ENCODE measurements at places on chromosomes 1 and 21. TPM values are rescaled to one million over a fixed set of nuclear protein-coding genes. Genes with fewer than 3 reads are reported as not detected.

DNA sequence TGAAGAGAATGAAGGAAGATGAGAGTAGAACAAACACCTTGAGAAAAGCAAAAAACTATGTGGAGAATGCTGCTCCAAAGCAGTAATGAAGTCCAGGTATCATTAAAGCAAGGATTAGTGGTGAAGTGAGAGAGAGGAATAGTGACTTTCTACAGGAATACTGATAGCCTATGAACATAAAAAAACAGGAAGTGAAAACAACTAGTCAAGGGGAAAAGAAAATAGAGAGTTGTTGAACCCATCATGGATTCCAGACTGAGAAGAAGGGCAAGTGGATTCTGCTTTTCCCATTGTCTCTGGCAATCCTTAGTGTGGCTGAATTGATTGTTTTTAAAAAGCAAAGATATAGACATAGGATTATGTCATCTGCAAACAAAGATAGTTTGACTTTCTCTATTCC lies 119.9 kb upstream of the LHX8 start:
- DNase-seq: no peak

DNA sequence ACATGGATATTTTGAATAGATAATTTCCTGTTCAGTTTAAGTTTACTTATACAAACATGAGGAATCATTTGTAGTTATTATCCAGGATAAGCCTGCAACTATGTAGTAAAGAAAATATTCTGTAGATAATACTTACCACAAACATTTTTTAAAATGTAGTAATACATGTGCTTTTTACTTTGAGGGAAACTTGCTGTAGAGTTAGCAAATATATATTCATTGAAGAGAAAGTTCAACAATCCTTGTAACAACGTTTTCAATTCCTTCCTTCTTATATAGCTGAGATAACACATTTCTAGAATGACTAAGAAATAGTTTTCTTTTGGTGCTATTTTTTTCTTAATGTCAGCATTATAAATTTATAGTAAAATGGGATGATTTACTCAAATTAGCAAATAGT lies 664.6 kb upstream of the ADAMTS5 start:
- DNase-seq: no peak

- DNase-seq: no peak
Observed at GRCh38 chr1:94246692-94247137, 9.3 kb upstream of the ARHGAP29 start.

GRCh38 chr1:202462342-202463076 lies 114.0 kb downstream of the PPP1R12B start:
- DNase-seq: no peak

DNA sequence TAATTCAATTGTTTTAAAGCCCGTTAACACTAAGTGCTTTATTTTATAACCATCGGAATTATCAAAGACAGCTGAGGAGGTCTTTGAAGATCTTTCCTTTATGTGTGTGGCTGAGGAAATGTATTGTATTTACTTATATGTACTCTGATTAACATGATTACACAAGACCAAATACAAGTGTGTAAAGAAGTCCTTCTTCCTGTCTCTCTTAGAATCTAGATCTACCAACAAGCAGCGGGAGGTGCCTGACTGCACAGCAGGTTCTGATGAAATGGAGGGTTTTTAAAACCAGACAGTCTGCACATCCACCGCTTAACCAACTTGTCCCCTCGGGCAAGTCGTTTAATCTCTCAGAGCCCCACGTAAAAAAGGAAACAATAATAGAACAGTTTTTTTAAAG lies 240.5 kb upstream of the MAP1LC3C start:
- DNase-seq: no peak

- peak; percentile 49 for DNase-seq
Observed at GRCh38 chr1:151494741-151495281, 16.4 kb upstream of the CGN start.

DNA sequence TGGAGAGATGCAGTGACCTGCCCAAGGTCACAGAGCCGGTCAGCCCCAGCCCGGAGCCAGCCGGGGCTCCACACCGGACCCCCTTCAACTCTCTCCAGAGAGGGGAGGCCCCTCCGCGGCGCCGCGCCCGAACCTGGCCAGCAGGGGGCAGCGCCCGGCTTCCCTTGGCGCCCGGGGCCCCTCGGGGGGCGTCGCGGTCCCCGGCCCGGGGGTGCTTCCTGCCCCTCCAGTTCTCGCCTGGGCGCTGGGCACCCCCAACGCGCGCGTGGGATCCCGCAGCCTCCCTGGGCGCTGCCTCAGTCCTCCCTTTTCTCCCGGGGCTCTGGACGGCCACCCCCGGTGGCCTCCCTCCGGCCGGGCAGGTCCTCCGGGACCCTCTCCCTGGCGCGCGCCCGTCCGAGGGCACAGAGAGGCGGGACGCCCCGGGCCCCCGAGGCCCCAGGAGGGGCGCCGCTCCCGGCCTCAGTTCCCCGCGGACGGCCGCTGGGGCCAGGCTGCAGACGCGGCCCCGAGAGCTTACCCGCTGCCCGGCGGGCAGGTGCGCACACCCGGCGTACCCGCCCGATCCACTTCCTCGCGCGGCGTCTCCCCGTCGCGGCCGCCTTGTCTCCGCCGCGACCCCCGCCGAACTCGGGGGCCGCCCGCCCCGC lies 406 bp downstream of the HTR1D start:
- no peak for DNase-seq

DNA sequence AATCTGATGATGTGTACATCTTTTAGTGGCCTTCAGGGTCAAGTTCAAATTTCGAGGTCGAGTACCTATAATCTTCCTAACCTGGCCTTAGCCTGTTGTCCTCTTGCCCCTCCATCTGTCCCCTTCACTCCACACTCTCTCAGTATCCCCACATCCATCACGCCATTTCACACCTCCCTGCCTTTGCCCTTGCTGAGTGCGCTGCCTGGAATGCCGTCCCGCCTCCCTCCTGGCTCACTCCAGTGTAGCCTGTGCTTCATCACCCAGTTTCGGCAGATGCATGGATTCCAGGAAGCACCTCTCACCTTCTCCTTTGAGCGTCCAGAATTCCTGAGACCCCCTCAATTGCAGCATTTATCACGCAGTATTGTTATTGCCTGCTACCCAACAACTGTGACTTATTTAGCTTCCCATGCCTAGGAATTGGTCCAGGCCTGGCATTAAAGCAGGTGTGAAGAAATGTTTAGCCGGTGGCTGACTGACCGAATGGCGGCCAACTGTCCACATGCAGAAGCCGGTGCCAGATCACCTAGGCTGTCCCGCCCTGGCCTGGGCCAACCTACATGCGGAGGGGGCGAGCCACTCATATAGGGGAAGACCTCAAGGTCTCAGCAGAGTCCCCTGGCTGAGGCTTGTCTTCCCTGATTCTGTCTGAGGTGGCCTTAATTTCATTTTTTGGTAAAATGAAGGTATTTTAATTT lies 34.5 kb downstream of the MYOM3 start:
- no peak for DNase-seq

DNA sequence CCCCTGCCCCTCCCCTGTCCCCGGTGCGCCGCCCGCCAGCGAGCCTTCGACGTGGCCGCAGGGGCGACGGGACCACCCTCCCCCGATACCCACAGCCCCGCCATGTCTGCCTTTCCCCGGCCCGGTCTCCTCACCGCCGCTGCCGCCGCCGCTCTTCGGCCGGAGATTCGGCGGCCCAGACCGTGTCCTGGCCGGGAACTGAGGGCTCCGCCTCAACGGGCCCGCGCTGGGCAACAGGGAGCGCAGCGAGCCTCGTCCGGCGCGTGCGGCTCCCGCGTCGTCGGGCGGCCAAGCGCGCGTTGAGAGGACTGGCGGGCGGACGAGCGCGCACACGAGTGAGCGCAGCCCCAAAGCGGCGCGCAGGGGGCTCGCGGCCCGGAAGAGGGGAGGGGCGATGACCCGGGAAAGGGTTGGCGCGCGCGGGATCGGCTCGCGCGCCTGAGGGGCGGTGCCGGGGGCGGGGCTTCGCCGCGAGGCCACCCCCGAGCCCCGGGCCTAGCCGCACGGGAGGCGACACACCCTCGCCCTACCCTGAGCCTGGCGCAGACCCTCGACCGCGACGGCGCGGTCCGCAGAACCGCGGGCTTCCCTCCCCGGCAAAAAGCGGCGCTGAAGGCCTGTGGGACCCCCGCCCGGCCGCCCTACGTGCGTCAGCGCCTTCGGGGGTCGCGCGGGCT lies at the start of gene BTG3:
BTG3 (minus strand) TSS at position 337 of the 677 bp plus-strand sequence. CDS start 3,757 bp downstream, outside the sequence.
- peak; percentile 67 for DNase-seq

GRCh38 chr21:36773117-36773516 lies 74.2 kb downstream of the SIM2 start:
- peak; percentile 87 for DNase-seq

The HSD11B1 gene
- not detected for total RNA-seq

The ST6GALNAC5 gene
- 2.2 TPM for total RNA-seq

DNA sequence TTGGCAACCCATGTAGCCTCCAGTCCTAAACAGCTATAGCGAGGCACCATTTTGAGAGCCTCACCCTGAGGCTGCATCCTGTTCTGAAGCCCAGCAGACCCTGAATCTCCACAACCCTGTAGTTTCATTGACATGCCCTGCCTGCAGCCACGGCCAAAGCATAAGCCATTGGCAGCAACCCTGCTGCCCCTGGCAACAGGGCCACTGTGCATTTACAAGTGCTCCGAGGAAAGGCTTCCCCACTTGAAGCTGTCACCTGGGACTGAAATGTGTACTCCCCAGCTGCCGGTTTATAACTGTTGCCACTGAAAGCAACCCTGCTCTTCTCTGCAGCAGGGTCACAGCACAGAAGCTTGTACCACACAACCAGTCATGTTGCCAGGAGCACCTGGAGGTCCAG lies 124.2 kb upstream of the OLFM3 start:
- no peak for DNase-seq
